Posterior vena cava (tissue), 2 donors: ENCODE measurements at places on chromosomes 2 and 18. TPM values are rescaled to one million over a fixed set of nuclear protein-coding genes. Genes with fewer than 3 reads are reported as not detected.

DNA sequence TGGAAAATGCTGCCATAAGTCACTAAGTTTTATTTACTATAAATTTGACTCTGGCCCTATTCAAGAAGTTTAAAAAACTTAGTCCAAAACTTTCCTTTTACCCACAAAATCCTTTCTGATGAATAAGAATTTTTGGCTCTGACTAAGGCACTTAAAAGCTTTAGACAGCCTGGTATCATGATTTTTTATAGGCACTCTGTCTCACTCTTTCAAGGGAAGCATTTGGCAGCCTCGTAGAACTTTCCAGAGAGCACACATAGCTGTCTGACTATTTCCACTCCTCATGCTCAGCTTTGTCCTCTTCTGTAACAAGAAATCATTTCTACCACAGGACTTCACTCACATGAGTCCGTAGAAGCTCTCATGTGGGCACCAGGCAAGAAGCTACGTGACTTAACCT, 32.3 kb upstream of the XDH start:
- no peak for DNase-seq

GRCh38 chr18:45355944-45356520, 259.2 kb upstream of the SLC14A2 start:
- no peak for DNase-seq

GRCh38 chr2:680496-680895, 3.3 kb upstream of the TMEM18 start:
- DNase-seq, result no peak

- no peak for DNase-seq
Observed at GRCh38 chr18:10336749-10337350, 117.6 kb upstream of the APCDD1 start.

The AGAP1 gene
- total RNA-seq, result 28.9 TPM

GRCh38 chr2:110874453-110875383, 142.3 kb downstream of the ACOXL start:
- DNase-seq, result no peak
